Activated T-helper 2 cell treated with anti-CD3 and anti-CD28 coated beads, Interferon-gamma antibody, Interleukin-2, Interleukin-4, amounts not matched to agents 10 μg/mL and 5 μg/mL and 100 μg/mL, durations not matched to agents 14 hours and 24 hours and 36 hours (primary cell): ENCODE measurements at places on chromosomes 2 and 18. TPM values are rescaled to one million over a fixed set of nuclear protein-coding genes. Genes with fewer than 3 reads are reported as not detected.

DNA sequence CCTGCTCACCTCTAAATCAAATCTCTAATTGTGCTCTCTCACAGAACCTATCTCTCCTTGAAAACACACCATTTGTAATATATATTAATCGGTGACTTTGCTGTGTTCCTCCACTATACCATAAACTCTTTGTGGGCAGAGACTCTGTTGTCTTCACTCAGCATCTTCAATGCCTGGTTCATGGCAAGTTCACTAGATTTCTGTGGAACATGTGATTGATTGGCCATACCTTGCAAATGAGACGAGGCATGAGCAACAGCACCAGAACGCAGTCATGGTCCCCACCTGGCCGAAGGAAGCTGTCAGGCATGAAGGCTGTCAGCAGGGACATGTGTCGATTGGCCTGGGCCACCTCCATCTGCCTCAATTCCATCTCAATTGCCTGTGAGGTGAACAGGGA lies 11.6 kb downstream of the DCTN1 start:
- H3K27ac ChIP-seq, result no peak overlapping the region
- no peaks in the 10 kb centered on the region for H3K27me3 ChIP-seq
- DNase-seq, result no peak

Gene GATA6
- total RNA-seq, result not detected in 2 replicates

Gene RHOB
- 119 and 123 TPM in 2 replicates for total RNA-seq

GRCh38 chr2:48414980-48415835 lies 114.7 kb upstream of the STON1 start:
- peaks cover 4% of the 10 kb centered on the region for H3K36me3 ChIP-seq
- no peak for DNase-seq
- H3K4me1 ChIP-seq, result peaks cover 33% of the 10 kb centered on the region
